Epithelial cell of prostate (primary cell): ENCODE measurements at places on chromosomes 2 and 18.

DNA sequence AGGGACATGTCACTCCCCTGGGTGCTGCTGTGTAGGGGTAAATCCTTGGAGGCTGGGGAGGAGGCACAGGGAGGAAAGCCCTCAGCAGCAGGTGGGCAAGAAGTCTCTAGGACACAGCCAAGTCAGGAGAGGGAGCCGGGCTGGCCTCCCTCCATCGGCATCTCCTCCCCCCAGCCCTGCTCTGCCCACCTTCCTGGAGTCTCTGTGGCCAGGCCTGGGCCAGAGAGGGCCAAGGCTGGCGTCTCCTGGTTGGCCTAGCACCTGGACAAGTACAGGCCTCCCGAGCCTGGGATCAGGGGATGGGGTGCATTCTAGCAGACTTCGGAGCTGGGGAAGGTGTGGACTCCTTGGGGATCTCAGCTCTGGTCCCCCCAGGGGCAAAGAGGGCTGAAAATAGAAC is 1.8 kb downstream of the SPEG start:
- no peak for DNase-seq

GRCh38 chr2:28135799-28136198 is 245.3 kb downstream of the BABAM2 start:
- DNase-seq = no peak

DNA sequence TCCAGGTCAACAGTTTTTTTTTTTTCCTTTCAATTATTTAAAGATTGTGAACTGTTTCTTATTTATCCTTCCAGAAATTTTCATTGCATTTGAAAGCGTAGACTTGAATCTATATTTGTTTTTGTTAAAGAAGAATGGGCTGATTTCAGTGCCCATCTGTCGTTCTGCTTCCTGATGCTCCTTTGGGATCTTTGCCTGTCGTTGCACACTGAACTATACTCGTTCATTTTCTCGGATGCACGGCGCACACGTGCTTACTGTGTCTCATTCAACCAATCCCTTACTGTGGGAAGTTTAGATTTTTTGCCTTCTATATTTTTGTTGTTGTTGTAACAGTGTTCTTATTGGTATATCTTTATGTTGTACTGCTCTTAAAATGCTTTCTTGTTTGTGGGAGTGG is 149.7 kb downstream of the VAPA start:
- DNase-seq = no peak

GRCh38 chr18:37536656-37537055 is 28.9 kb downstream of the CELF4 start:
- no peak for DNase-seq

DNA sequence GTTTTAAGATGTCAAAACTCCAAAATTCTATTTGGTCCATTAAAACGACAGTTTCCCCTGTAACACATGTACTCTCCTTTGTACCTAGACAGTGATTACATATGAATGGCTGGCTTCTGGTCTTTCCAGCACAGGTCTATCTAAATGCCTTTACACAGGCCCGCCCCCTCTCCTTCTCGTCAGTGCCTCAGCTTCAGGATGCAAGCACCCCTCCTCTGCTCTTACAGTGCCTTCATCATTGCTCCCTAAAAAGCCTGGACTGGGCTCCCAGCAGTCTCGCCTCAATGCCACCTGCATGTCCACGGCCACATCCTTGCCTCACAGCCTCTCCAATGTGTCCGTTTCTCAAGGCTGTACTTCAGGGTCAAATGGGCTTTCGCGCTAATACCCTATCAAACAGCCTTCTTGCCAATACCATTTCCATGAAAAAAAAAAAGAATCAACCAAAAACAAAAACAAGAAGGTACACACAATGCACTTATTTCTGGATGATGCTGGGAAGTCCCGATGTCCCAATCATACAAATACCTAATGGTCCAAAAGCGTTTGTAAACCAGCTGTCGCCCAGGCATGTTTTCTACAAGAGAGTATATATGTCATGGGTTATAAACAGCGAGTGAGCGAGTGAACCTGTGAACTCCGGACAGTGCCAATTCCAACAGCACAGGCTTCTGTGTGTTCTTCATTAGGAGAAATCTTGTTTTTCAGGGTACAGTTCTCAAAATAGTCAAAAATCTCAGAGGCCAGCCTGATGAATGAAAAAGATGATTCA is 77.2 kb downstream of the EIPR1 start:
- DNase-seq = no peak

DNA sequence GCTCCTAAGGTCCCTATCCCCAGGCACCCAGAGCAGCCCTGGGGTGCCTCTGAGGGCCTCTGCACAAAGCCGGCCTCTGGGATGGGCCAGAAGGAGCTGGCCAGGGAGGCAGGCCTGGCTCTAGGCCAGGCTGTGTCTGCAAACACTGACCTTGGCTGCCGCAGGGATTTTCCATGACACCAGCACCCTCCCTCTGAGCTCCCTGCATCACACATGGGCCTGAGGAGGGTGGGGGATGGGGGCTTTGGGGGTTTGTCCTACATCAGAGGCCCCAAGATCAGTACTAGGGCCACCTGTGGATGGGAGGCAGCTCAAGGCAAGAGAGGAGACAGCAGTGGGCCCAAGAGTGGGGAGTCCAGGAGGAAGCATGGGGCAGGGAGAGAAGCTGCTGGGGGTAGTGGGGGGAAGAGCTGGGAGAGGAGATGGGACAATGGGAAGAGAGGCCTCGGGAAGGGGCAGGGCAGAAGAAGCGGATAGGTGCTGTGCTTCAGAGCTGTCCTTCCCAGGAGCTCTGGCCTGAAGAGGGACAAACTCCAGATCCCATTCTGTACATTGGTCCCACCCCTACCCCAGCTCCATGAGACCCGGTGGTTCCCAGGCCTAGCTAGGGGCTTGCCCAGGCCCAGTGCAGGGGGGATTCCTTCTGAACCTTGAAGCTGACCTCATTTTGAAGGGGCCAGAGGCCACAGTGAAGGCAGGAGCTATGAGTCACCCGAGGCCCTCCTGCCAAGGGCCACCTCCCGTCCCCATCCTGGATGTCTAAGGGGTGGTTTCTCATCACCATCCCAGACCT is 28.0 kb downstream of the KCNK3 start:
- DNase-seq = no peak

DNA sequence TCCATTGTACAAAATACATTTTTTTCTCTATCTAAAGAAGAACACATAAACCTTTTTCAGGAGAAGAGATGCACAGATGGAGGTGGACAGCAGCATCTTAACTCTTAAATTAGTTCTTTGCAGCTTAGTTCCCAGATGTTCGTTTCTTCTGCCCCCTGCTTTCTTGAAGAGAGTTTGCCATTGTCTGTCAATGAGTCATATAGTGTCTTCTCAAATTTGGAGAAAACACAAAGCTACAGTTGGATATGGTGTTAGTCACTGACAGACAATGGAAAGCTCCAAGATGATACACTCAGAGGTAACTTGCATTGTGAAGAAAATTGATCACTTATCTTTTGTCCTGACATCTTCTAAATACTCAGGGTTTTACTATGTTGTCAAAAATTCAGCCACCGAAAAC is 48.8 kb upstream of the TMEFF2 start:
- no peak for DNase-seq

DNA sequence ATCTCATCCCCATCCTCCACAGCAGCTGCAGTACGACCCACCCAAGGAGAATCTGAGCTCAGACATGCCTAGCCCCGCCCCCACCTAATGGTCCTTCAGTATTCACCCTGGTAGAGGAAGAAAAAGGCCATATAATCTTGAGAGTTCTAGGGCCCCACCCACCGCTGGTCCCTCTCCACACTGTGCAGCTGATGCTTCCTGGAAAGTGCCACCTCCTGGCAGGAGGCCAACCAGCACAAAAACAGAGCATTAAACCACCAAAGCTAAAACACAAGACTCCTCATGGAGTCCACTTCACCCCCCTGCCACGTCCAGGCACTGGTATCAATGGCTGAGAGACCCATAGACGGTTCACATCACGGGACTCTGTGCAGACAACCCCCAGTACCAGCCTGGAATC is 40.7 kb downstream of the MC4R start:
- no peak for DNase-seq

DNA sequence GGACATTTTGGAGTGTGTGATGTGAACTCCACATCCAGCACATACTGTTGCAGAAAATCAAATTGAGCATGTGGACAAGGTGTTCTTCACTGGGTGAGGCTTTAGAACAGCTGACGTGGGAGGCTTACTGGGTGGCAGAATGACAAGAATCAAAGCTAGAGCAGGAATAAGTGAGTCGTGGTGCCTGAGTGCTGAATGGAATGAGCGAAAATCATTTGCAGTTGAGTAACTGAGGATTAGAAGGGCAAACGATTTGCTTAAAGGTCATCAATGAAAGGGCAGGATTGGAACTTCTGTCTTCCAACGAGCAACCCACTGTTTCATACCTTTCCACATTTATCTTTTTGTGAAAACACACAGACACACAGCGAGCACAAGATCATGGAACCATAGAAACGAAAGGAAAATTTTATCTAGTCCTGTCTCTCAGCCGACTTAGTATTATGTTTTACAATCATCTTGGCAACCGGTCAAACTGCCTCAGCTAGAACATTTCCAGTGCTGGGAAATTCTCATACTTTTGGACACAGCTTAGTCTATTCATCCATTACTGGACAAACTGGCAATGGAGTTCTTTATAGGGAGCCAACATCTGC is 7.2 kb upstream of the DAW1 start:
- DNase-seq = no peak

- DNase-seq = no peak
These were observed 805 bp downstream of the SNORC start for GRCh38 chr2:232870766-232871371.

DNA sequence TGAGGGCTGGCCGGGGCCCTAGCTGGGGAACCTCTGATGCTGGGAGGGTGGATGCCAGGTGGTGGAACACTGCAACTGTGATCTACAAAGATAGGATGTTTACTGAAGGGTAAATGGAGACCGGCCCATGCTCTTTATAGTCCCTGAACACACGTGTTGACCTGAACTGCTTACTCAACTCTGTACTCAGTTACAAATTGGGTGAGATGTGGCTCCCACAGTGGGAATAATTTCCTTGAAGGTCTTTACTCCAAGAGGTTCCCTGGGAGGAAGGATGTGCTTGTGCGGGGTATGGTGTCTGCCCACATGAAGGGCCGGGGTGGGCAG is 254.1 kb downstream of the PRKCE start:
- DNase-seq = no peak

- no peak for DNase-seq
These were observed 56.4 kb upstream of the PPP1CB start for GRCh38 chr2:28695245-28695647.

DNA sequence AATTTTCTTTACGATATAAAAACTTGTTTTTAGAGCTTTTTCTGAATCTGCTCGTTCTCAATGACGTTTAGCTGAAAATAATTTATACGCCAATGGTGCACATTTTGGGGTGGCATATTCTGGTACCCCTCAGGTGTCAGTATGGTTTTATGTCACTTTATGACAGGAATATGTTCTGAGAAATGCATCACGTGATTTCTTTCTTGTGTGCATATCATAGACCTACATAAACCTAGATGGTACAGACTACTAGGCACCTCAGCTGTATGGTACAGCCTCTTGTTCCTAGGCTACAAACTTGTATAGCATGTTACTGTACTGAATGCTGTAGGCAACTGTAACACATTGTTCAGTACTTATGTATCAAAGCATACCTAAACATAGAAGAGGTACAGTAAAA is 68.2 kb downstream of the TMEM17 start:
- DNase-seq = no peak

GRCh38 chr18:76445275-76445674 is 49.8 kb downstream of the ZNF516 start:
- DNase-seq = peak; percentile 31

- DNase-seq = no peak
These were observed 59.3 kb upstream of the ACVR1 start for GRCh38 chr2:157935378-157935906.

- no peak for DNase-seq
These were observed 102.8 kb downstream of the RNF144A start for GRCh38 chr2:7020059-7020458.

DNA sequence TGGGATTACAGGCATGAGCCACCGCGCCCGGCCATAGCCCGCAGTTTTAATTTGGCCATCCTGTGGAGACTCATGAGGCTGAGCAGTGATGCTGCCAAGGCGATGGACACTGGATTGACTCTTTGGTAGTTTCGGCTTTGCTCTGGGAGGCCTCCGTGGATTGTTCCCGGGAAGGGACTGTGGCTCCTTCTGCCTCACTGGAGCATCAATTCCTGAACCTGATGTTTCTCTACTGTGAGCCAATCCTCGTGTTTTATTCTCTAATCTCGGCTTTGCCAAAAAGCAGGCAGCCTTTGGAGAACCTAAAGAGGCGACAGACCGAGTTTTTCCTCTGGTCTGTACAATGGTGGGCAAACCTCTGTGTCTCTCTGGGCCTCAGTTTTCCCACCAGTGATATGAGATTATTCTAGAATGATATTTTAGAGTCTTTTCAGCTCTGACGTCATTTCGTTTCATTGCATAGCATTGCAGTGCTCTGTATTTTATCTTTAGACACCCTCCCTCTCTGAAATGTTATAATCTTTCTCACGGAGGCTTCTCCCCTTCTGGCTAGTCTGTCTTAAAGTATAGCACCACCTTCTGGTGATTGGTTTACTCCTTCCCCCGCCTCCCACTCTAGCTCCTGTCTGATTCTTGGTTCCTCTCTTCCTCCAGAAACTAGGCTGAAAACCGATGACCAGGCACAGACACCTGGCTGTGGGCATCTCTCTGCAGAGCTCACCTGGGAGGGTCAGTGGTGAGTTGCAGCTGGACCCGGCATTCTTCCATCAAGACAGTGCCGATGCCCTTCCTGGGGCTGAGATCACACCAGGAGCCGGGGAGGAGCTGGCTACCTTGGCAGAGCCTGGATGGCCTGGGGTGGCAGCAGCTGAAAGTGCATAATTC is 341.3 kb downstream of the MYCN start:
- no peak for DNase-seq

- peak; percentile 61 for DNase-seq
These were observed 19.3 kb upstream of the ITGAV start for GRCh38 chr2:186570604-186571003.

DNA sequence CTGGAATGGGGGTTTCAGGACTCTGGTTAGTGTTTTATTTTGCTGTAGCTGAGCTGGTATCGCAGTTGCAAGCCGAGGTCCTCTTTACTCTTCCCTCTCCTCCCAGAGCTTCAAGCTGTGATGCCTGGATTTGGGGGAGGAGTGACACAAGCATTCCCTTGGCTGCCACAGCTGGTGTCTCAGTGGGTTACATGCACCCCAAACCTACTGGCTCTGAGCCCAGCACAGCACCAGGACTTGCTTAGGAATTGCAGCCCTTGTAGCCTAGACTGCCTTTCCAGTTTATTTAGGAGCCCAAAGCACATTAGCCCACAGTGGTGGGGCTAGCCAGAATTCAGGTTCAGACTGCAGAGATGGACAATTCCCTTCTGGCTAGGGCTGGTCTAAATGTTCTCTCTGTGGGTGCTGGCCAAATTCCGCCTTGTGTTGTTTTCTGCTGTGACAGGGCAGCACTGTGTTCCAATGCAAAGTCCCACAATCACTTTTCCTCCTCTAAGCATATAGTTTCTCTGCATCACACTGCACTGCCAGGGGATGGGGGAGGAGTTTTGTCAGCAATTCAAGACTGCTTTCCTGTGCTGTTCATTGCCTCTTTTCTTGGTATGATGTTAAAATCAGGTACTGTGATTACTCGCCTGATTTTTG is 122.8 kb downstream of the SLC4A10 start:
- DNase-seq = no peak

- DNase-seq = no peak
These were observed 20.7 kb downstream of the CAPN14 start for GRCh38 chr2:31196622-31197021.

- DNase-seq = no peak
These were observed 71.1 kb upstream of the HNMT start for GRCh38 chr2:137893145-137893544.
